Lung (tissue), 17 donors: ENCODE measurements at places on chromosomes 3 and 15.

DNA sequence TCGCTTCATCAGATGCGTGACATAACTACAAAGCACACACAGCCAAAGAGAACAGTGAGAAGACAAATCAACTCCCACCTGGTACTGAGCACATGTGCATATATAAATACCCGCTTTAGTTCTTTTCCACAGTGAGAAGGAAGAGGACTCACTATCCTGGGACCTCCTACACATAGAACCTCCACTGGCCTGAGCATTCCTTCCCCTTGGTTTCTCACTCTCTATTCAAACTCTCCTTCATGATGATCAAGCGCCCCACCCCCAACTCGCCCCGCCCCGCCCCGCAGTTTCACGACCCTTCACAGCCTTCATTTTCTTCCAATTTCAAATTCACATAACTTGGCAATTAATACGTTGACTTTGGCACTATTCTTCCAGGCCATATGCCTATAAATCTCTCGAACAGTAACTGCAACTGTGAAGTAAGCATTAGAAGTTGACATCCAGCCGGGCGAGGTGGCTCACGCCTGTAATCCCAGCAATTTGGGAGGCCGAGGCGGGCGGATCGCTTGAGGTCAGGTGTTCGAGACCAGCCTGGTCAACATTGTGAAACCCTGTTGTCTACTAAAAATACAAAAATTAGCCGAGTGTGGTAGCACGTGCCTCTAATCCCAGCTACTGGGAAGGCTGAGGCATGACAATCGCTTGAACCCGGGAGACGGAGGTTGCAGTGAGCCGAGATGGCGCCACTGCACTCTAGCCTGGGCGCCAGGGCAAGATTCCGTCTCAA, 1.1 kb downstream of the RPS17 start:
- no peak for DNase-seq

DNA sequence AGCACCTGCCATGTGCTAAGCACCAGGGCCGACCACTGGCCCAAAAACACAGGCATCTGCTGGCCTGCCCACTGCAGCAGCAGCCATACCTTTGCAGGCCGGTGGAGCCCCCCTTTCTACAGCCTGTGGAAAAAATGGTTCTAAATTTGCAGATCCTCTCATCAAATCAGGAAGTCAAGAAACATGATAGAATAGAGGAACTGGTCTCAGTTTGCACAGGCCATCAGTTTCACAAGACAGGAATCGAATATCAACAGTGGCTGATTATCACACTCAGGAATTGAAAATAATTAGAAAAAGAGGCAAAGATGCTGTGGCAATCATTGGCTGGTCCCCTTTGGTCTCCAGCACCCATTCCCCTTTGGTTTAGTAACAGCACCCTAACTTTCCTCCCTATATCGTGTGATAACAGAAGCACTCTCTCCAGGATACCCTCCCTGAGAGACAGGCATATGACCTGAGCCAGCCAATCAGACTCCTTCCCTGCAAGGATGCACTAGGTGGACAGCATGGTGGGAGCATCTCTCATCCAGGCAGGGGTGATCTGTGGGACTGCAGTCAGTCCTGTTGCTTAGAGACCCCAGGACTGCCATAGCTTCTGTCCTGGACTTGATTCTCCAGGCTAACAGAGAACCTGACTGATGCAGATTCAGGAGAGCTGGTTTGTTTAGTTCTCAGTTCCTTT, 3.5 kb upstream of the PAK6 start:
- no peak for DNase-seq

- DNase-seq: no peak
These were observed 1199.9 kb downstream of the SI start for GRCh38 chr3:163878396-163878795.

DNA sequence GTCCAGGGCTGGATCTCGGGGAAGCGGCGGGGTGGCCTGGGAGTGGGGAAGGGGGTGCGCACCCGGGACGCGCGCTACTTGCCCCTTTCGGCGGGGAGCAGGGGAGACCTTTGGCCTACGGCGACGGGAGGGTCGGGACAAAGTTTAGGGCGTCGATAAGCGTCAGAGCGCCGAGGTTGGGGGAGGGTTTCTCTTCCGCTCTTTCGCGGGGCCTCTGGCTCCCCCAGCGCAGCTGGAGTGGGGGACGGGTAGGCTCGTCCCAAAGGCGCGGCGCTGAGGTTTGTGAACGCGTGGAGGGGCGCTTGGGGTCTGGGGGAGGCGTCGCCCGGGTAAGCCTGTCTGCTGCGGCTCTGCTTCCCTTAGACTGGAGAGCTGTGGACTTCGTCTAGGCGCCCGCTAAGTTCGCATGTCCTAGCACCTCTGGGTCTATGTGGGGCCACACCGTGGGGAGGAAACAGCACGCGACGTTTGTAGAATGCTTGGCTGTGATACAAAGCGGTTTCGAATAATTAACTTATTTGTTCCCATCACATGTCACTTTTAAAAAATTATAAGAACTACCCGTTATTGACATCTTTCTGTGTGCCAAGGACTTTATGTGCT, 527 bp downstream of the B2M start:
- peak; percentile 77 for DNase-seq

DNA sequence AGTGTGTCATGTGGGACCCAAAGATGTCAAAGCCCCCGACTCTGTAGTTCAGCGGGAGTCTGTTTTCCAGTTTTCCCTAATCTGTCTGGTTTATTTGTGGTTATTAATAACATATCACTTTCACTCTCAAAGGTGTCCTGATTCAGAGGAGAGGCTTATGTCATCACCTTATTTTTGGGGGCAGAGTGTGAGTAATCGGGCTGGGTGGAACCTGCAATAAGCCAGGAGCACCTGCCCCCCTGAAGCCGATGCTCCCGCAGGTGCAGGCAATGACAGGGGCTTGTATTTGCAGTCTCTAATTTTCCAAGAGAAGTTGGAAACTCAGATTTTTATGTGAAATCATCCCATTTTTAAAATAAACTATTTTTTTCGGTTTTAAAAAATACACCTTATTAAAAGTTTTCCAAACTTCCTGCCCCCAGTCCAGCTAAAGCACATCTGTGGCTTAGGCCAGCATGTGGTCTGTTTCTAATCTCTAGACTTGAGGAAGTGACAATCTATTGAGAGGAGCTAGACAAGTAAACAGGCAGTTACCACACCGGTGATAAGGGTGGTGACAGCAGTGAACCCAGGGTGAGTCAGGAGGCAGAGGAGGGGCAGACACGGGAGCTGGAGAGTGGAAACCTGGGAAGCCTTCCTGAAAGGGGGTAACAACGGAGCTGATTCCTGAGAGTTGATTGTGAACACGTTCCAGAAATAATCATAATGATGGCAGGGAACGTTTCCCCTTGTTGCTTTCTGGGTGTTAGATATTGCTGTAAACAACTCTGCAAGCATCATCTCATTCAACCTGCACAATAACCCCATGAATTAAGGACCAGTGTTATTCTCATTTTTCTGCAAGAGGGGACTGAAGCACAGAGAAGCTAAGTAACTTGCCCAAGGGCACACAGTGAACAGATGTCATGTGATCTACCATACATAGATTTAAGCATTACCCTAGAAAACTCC, 37.2 kb downstream of the BHLHE40 start:
- no peak for DNase-seq

DNA sequence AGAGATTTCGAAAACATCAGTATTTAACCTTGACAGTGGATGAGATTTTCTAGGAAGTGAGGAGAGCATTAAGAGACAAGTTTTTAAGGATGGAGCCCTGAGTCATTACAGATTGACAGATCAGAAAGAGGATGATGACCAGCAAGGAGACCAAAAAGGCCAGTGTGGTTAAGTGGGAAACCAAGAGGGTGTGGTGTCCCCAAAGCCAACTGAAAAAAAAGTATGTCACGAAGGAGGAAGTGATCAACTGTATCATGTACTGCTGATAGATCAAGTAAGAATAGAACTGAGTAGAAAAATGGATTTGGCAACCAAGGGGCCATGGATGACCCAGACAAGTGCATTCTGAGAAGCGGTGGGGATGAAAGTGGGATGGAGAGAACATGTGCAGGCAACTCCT, 491.8 kb downstream of the FHIT start:
- DNase-seq: no peak

DNA sequence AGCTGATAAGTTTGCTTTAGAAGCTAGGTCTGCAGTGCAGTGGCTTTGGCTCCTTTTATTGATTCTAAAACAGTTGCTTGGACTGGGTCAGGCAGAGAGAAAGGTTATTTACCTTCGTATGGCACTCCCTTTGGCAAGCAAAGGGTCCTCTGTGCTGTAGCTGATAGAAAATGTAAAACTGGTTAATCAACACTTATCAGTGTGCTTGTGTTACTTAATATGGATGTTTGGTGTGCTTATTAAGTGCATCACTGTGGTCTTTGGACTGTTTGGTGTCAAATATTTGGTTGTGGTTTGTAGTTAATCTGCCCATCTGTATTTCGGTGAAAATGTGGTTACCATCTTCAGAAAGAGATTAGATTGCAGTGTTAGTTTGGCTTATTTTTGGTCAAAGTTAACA, 16.0 kb downstream of the UBE2E2 start:
- no peak for DNase-seq

- no peak for DNase-seq
These were observed 546.2 kb downstream of the GRM7 start for GRCh38 chr3:7407107-7407506.

GRCh38 chr15:88312941-88313579, 56.5 kb upstream of the NTRK3 start:
- DNase-seq: no peak

DNA sequence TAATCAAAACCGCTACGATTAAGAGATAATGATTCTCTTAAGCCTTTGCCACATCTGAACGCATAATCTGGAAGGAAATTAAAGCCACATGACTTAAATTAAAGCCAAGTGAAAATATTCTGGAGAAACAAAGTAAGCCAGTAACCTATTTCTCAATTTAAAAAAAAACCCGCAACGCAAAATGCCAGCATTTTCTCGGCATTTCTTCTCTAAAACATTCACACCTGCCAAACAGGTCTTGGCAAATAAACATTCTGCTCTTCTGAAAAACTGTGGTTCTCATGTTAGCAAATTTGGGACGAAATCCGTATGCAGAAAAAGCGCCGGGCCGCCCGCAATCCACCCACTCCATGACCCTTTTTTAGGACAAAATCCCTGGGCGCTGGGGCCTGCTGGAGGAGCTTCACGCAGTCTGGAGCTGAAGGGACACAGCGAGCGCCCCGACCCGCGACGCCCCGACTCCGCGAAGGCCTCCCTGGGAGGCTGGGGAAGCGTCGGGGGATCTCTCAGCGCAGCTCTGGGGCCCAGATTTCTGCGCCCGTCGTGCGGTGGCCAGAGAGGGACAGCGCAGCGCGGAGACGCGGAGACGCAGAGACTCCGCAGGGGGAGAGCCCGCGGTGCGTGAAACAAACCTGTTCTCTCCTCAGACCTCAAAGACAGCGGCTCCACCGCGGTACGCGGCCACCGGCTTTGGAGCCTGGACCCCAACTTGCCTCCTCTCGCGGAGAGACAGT, 471 bp downstream of the NKIRAS1 start:
- no peak for DNase-seq

DNA sequence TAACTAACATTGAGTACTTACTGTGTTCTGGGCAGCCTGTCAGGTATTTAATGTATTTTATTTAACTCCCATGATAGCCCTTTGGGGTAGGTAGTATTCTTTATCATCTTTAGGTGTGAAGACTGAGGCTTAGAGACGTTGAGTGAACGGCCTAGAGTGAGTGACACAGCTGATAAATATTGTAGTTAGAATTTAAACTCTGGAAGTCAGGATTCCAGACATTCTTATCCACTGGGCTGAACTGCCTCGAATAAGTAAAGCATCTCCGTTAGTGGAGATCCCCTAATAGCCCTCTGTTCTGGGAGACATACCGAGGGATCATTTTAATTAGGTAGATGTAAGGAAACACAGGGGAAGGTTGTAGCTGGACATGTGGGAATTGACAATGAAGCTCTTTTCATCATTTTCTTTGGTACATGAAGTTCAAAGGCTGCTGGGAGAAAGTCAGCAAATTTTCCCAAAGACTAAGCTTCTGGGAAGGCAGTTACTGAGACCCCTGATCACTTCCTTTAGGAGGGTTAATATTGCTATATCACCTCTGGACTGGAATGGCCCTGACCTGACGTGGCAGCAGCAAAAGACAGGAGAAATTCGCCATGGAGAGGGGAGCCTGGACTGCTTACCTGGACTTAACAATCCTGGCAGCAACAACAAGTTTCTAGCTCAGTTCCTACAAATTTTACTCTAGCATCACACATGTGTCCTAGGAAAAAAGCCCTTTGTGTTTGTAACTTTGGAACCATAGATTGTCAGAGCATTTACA, 11.7 kb upstream of the PDCD6IP start:
- no peak for DNase-seq

GRCh38 chr3:125519678-125520562, at the start of gene SNX4:
TSS of gene SNX4 (minus strand) at chr3:125520202. CDS start at chr3:125520172, 30 bp downstream.
- DNase-seq: peak; percentile 96

DNA sequence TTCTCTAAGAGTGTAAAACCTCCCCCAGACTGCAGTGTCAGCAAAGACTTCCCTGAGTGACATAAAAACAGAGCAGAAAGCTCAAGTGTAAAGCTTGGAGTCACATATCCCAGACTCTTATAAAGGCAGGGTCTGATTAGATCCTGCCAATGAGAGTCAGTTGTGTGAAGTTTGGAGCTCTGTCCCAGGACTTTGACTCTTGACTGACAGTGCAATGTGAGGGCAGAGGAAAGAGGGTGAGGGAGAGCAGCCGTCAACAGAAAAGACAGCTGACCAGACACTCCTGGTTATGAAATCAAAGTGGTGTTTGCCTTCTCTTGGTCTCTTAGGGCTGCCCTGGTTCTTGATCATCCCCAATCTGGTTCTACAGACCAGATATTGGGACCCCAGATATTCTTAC, 393.2 kb downstream of the ERC2 start:
- DNase-seq: no peak

GRCh38 chr15:89783861-89784685, 7.9 kb downstream of the MESP2 start:
- DNase-seq: no peak

GRCh38 chr3:97575742-97576141, 188.8 kb upstream of the ARL6 start:
- DNase-seq: no peak

DNA sequence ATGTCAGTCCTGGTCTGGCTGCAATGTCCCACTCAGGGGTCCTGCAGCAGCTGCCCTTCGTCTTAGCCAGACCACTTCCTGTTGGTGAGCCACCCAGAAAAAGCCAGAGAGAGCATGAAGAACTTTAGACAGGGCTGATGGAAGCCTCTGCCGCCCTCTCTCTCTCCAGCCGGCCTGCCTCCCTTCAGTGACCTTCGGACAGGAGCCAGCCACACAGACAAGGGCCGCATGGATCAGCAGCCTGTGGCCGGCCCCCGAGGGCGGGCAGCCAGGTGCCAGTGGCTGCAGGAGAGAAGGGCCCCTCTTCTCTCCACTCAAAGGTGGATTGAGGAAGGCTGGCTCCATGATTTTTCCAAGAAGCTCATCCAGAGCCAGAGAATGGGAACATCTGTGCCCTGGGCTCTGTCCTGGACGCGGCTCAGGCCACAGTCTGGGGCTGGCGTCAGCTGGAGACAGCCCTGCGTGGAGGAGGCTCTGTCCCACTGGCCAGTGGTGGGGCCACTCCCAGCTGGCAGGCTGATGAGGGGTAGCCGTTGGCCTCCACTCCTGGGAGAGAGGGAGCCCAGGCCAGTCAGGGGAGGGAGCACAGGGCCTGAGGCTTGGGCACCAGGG, 42.9 kb downstream of the ISG20 start:
- no peak for DNase-seq

- DNase-seq: no peak
These were observed 162.4 kb upstream of the PPP2R3A start for GRCh38 chr3:135803028-135803692.

GRCh38 chr3:132417695-132418411, 551 bp downstream of the DNAJC13 start:
- DNase-seq: peak; percentile 83
